Articular chondrocyte of knee joint (primary cell): ENCODE measurements at places on chromosomes 7 and 10. TPM values are rescaled to one million over a fixed set of nuclear protein-coding genes. Genes with fewer than 3 reads are reported as not detected.

Gene MUC12
- not detected in 2 replicates for total RNA-seq

Gene PHYHIPL
- not detected in 2 replicates for total RNA-seq

Gene FAM237B
- not detected in 2 replicates for total RNA-seq

Gene RHOBTB1
- 18.8 and 22.3 TPM in 2 replicates for total RNA-seq

Gene ADAMTS14
- total RNA-seq: 0.86 and 0.91 TPM in 2 replicates

Gene UTF1
- not detected in 2 replicates for total RNA-seq

Gene FAM25C
- total RNA-seq: not detected in 2 replicates

Gene BLVRA
- 31.0 and 36.3 TPM in 2 replicates for total RNA-seq

Gene SPDYE8
- total RNA-seq: not detected in 2 replicates

Gene NUDT13
- total RNA-seq: 1.8 and 2.2 TPM in 2 replicates
